ENCODE measurements at places on chromosomes 1 and 21.
A peak's percentile ranks its signal among the peaks of the same experiment; 100 is the strongest.

DNA sequence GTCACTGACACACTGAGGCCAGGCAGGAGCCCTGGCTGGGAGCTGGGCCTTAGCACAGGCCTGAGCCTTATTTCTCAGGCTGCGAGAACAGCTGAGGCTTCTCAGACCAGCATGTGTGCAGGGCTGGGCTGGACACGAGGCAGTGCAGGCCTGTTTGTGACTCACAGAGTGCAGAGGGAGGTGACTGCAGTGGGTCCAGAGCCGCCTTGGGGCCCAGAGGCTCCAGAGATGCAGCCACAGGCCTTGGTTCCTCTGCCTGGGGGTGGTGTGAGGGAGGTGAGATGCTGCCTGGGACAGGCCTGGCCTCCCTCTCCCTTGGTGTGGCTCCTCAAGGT lies 61.2 kb upstream of the ETV3 start:
- peak; percentile 13 for DNase-seq

- DNase-seq = no peak
Observed at GRCh38 chr1:39727221-39727931, 11.3 kb upstream of the PPIE start.

DNA sequence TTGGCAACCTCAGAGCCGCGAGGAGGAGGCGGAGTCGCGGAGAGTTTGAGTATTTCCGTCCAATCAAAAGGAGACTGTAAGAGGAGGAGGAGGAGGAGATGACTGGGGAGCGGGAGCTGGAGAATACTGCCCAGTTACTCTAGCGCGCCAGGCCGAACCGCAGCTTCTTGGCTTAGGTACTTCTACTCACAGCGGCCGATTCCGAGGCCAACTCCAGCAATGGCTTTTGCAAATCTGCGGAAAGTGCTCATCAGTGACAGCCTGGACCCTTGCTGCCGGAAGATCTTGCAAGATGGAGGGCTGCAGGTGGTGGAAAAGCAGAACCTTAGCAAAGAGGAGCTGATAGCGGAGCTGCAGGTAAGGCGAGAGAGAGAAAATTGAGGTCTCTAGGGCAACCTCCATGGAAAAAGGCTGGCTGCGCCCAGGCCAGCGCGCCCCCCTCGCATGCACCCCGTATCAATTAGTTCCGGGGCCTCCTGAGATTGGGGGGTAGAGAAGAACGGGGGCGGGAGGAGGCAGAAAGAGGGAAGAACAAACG lies at the start of gene PHGDH:
TSS of gene PHGDH (plus strand) at position 131 of the 538 bp plus-strand sequence. CDS start at position 220, 89 bp downstream.
- DNase-seq = peak; percentile 88

- no peak for DNase-seq
Observed at GRCh38 chr1:64967381-64967780, 1.0 kb upstream of the JAK1 start.

Measured in RPMI7951 (cell line).